D721Med (cell line): ENCODE measurements at places on chromosomes 6 and 20.

DNA sequence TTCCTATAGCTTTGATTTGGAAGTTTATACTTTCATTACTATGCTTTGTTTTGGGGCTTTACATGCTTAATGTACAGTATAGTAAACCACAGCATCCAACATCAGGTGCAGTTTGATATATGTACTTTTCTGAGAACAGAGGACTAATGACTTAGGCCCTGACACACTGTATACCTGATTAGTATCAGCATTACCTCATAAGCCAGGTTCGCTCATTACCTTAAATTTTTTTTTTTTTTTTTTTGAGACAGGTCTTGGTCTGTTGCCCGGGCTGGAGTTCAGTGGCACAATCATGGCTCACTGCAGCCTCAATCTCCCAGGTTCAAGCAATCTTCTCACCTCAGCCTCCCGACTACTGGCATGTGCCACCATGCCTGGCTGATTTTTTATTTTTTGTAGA, 28.4 kb downstream of the CD109 start:
- DNase-seq: no peak

- no peak for DNase-seq
Measured at GRCh38 chr6:30720738-30721197, 616 bp downstream of the TUBB start.

- no peak for DNase-seq
Measured at GRCh38 chr6:151107897-151108427, 131.8 kb upstream of the AKAP12 start.

- no peak for DNase-seq
Measured at GRCh38 chr6:22888163-22888752, 318.9 kb downstream of the HDGFL1 start.

DNA sequence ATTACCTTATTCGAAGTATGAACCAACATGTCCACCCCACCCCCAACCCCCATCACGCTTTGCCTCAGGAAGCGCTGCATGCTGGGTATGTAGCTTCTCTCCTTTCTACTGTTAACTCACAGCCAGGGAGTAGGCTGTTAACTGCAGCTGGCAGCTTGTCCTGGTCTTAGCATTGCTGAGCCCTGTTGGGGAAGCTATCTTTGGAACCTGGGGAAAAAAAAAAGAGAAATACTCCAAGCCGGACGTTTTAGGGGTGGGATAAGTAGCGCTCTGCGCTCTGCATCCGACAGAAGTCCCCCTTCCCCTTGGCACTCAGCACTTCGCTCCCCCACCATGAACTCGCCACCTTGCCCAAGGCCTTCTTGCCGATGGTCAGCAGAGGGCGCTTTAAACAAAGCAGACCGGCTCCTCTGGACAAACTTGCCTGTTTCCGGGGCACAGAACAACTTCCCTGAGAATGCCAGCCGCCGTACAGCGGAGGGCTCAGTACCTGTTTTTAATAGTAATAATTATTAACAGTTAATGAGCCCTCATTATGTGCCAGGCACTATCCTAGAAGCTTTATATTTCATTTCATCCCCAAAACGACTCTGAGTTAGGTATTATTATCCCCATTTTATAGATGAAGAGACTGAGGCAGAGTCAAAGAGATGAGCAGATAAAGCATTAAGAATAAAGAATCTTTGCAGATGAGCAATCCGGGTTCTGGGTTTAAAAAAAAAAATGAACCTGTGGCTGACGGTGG, 35.2 kb upstream of the MDFI start:
- DNase-seq: peak; percentile 66

GRCh38 chr6:44527583-44528369, 140.3 kb downstream of the CDC5L start:
- no peak for DNase-seq
